Mesenteric fat pad (tissue), 1 donor: ENCODE measurements at places on chromosomes 11 and 22.

- no peak for DNase-seq
These were observed 49.9 kb upstream of the GRK3 start for GRCh38 chr22:25514436-25515180.

- DNase-seq = no peak
These were observed 57.5 kb downstream of the GRK3 start for GRCh38 chr22:25621986-25622385.

DNA sequence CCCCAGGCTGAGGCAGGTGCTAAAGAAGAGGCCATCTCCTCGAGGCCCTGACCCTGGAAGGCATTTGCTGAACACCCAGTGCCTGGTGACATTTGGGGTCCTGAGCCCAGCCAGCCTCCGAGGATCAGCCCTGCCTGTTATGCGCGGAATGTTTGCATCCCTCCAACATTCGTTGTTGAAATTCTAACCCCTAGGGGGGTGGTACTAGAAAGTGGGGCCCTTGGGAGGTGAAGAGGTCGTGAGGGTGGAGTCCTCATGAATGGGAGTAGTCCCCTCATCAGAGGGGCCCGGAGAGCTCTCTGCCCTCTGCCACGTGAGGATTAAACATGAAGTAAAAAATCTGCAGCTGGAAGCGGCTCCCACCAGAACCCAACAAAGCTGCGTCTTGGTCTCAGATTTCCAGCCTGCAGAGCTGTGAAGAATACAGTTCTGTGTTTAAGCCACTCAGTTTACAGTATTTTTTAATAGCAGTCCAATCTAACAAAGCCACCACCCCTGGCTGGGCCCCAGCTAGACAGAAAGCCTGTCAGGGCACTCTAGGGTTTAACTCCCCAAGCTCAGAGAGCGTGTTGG is 35.3 kb upstream of the SEPTIN5 start:
- peak; percentile 80 for DNase-seq

GRCh38 chr22:40823426-40823825 is 4.3 kb upstream of the SLC25A17 start:
- no peak for DNase-seq

GRCh38 chr11:115425816-115426215 is 78.4 kb downstream of the CADM1 start:
- no peak for DNase-seq

GRCh38 chr11:113952070-113952469 is 22.8 kb upstream of the HTR3A start:
- DNase-seq = peak; percentile 37

GRCh38 chr11:101862391-101863233 is 52.2 kb upstream of the CEP126 start:
- DNase-seq = no peak

DNA sequence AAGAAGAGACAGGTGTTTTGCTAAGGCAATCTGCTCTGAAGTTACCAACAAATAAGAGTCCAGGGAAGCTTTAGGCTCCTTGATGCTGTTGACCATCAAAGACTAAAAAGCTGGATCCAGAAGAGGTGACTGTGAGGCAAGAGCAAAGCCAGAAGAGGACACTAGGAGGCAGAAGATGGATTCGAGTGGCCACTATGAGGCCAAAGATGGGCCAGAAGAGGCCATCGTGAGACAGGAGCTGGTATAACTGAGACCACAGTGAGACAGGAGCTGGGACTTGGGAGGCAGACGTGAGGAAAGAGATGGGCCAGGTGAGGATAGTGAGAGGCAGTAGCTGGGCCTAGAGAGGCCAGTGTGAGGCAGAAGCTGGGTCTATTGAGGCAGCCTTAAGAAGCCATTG is 37.7 kb downstream of the OR4C45 start:
- no peak for DNase-seq

- DNase-seq = no peak
These were observed 570.3 kb downstream of the MN1 start for GRCh38 chr22:27231266-27231665.

- DNase-seq = no peak
These were observed 68.6 kb downstream of the PHF21B start for GRCh38 chr22:44941207-44941606.

DNA sequence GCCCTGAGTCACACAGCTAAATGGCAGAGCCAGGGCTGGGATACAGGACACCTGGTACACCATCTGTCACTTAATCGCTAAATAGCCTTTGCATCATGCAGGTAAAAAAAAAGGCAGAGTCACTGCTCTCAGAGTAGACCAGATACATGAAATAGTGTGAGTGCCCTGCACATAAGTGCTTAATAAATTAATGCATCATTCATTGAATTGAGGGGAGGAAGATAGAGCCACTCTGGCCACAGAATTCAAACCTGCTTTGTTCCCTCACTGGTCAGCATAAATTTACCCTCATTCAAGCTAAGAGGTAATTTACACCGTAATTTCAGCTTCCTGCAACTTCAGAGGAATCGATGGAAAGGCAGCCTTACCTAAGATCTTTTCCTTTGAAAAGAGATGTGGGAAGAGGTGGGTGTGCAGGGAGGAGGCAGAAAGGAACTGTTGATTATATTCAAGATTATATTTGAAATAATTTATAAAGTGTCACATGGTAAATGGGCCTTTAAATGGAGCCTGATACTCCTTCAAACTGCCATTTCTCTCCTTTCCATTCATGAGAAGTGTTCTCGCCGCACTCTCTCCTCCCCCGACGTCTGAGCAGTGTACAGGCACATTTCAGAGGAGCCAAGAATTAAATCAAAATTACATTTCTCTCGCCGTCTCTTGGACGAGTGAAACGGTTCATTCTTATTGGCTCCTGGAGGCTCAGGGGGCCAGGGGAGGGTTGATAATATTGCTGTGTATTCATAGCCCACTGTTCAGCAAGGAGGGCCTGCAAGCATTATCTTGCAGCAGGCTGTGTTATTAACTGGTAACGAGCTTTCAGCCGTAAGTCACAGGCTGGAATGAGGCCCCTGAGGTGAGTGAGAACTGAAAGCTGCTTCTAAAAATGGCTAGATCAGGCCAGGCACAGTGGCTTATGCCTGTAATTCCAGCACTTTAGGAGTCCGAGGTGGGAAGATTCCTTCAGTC is 52.2 kb upstream of the HMGXB4 start:
- DNase-seq = no peak

- DNase-seq = no peak
These were observed 336 bp upstream of the LIF start for GRCh38 chr22:30246814-30247376.

DNA sequence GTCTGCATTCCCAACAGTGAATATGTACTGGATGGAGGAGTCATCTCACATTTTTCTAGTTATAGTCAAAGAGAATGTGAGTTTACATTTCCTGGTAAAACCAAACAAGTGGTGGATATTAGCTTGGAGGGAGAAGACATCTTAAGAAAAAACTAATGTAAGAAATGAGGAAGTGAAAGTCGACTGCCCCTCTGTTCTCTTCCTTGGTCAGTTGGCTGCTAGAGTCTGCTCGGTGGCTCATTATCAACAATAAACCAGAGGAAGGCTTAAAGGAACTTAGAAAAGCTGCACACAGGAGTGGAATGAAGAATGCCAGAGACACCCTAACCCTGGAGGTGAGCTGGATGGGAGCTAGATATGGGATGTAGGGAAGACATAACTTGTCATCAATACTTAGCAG is 5.8 kb downstream of the SLC22A9 start:
- DNase-seq = no peak

DNA sequence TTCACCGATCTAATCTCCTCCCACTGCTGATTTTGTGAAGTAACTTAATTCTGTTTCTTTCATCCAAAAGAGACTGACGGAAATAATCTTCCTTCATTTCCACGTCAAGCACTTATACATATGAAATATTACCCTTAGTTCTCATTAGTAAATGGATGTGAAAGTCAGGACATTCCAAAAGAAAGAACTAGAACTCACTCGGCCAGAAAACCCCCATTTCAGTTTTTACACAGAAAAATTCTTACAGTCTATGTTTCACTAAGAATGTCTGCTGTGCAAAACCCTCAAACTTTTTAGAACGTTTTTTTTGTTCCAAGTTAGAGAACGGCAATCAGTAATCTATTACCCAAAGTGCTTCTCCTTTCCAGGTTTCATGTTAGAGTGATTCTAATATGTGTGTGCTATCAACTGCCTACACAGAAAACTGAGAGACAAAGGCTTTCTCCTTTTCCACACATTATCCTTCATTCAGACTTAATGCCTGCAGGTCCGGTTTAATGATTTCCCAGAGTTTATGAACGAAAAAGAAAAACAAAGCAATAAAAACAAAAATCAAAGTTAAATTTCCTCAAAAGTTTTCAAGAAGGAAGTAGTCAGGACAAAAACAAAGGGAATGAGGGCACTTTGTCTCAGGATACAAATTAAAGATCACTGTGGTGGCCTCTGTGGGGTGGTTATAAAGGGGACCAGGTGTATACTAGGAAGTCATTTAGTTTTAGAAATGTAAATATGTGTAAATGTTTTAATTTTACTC is 11.3 kb upstream of the SESN3 start:
- no peak for DNase-seq

- no peak for DNase-seq
These were observed 69.3 kb downstream of the PKNOX2 start for GRCh38 chr11:125233736-125234275.

DNA sequence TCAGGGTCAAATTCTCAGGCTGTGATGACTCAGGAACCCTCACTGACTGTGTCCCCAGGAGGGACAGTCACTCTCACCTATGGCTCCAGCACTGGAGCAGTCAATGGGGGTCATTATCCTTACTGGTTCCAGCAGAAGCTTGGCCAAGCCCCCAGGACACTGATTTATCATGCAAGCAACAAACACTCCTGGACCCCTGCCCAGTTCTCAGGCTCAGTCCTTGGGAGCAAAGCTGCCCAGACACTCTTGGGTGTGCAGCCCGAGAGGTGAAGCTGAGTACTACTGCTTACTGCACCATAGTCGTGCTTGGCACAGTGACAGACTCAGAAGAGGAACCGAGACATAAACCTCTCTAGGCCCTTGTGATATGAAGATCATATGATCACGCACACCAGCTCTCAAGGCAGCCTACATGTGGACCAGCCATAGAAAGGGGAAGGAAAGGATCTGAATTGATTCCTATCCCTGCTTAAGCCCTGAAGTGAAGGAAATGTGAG is 58.2 kb downstream of the ZNF280B start:
- DNase-seq = no peak

- DNase-seq = peak; percentile 41
These were observed 270.1 kb downstream of the BUD13 start for GRCh38 chr11:116502641-116503061.

DNA sequence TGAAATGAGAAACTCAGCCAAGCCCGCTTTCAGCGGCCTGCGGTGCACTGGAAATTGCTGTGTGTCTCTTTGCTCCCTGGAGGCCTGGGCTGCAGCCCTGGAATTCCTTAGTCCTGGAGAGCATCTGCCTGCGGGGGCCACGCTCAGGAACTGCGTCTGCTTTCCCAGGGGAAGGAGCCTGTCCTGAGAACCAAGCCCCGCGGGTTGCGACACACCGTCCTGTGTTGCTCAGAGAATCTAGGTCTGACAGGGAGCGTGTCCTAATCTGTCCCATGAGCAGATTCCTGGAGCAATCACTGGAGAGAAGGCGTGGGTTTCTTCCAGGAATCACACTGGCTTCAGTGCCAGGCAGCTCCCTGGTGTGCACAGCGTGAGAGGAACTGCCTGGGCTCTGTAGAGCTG is 708.1 kb downstream of the BRD1 start:
- no peak for DNase-seq

GRCh38 chr11:67776852-67777520 is 102.6 kb upstream of the ALDH3B2 start:
- no peak for DNase-seq

- DNase-seq = no peak
These were observed 29.1 kb upstream of the SYT7 start for GRCh38 chr11:61609980-61610366.

DNA sequence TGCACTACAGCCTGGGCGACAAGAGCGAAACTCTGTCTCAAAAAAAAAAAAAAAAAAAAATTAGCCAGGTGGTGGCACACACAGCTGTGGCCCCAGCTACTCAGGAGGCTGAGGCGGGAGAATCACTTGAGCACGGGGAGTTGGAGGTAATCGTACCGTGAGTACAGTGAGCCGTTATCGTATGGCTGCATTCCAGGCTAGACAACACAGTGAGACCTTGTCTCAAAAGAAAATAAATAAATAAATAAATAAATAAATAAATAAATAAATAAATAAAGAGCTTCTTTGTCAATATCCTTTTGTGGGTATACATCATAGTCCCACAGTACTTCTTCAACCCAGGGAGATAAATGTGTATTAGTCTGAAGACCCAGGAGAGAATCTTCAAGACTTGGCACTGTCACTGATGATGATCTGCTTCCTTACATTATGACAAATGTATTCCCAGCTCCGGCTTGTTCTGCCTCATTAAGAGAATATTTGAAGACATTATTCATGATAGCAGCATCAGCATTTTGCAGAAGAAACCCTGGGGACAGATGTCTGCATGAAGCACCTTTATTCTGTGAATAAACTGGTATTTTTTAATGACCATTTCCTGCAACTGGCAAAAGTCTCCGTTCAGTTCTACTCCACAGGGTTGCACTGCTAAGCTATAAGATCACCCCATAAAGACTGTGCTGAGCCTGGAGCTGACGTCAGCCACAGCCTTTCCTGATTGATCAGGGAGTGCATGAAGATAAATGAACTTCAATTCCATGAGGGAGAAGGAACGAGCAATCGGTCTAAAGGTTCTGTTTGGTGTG is 1.6 kb upstream of the ACY3 start:
- peak; percentile 5 for DNase-seq

- DNase-seq = no peak
These were observed 22.6 kb upstream of the SERPIND1 start for GRCh38 chr22:20751185-20751851.

GRCh38 chr11:73426219-73426850 is 50.1 kb downstream of the RELT start:
- DNase-seq = no peak

GRCh38 chr11:5700421-5701054 is 10.9 kb downstream of the TRIM22 start:
- DNase-seq = no peak
